Stimulated activated CD4-positive, alpha-beta T cell treated with anti-CD3 and anti-CD28 coated beads, Interleukin-12 subunit alpha, Interleukin-12 subunit beta, amount 100 ng/mL, for 4 hours (primary cell): ENCODE measurements at places on chromosomes 2 and 18.

- DNase-seq: no peak
These were observed 68.8 kb downstream of the HNRNPLL start for GRCh38 chr2:38533757-38534545.

DNA sequence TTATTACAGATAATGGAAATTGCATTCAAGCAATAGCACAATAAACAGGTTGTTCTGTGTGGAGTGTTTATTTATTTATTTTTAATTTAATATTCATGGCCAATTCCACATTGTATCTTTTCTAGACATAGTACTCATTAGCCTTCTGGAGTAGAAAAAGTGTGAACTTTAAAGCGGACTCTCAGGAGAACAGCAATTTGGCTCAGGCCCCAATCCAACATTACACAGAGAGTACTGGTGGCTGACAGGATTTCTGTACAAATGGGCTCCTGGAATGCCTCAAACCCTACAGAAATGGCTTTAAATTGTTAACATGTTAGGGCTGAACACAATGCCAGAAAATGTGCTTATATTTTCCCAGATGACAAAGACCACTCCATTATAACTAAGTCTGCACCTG, 533.9 kb upstream of the NXPH2 start:
- no peak for DNase-seq

DNA sequence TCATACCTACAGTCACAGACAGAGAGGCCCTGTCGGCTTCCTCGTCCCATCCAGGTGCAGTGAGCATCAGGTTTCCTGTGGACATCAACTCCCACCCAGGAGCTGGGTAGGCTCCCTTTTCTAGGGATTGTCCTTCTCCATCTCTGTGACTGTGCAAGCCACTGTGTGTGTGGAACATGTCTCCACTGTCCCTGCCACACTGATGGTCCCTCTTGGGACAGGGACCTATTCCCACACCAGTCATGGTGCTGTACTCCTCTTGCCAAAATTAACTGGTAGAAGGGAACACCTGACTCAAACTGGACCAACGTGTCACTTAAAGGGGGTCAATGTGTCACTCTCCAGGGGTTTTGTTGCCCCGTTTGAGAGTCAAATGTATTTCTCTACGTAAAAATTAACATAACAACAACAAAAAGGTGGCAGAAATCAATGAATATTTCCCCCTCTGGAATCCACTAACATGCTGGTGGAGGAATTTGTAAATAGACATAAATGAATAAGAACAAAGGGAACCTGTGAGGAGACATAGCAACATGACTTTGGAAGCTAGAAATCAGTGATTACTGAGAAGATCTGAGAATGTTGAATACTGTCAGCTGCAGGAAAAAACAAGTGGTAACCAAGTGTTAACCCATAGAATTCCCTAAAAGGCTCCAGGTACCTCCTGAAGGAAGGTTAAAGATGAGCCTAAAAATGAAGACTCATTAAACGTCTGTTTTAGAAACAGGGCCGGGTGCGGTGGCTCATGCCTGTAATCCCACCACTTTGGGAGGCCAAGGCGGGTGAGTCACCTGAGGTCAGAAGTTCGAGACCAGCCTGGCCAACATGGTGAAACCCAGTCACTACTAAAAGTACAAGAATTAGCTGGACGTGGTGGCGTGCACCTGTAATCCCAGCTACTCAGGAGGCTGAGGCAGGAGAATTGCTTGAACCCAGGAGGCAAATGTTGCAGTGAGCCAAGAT, 40.4 kb downstream of the SH2D6 start:
- DNase-seq: no peak

DNA sequence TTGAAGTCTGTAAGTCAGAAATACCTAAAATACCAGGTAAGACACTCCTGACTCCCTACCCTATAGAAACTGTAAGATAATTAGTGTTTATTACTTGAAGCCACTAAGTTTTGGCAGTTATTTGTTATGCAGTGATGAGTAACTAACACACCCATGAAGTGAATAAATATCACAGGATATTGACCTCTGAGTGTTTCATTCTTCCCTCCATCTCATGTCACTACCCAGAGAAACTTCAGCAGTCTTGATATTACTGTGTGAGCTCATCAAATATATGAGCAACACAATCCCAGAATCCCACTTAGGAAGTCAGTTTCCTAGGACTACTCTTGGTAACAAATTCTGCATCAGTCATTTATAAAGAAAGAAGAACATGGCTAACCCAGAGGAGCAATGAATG, 529.7 kb downstream of the FBXO15 start:
- no peak for DNase-seq
